HFFc6 (cell line): ENCODE measurements at places on chromosomes 4 and X. TPM values are rescaled to one million over a fixed set of nuclear protein-coding genes. Genes with fewer than 3 reads are reported as not detected.
A peak's percentile ranks its signal among the peaks of the same experiment; 100 is the strongest.

DNA sequence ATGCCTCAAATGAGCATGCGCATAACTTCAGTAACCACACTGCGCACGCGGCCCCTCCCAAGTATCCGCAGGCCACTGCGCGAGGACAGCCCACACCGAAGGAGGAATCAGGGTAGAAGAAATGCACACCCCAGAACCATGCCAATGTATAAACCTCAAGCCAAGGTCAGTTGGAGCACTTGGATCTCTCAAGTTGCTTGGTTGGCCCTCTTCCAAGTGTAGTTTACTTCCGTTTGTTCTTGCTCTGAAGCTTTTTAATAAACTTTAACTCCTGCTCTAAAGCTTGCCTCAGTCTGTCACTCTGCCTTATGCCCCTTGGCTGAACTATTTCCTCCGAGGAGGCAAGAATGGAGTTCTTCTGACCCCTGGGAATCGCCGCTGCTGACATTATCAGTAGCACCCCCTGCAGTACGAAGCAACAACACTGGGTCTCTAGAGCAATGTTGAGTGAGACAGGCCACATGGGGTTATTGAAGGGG lies 22.0 kb upstream of the SPINK2 start:
- DNase-seq = no peak
- peaks cover 14% of the 10 kb centered on the region; the same call in 1 of the 2 replicates for H3K27me3 ChIP-seq
- no peak overlapping the region for H3K4me3 ChIP-seq
- H3K36me3 ChIP-seq = no peaks in the 10 kb centered on the region
- no peak overlapping the region for H3K27ac ChIP-seq
- H3K4me1 ChIP-seq = no peaks in the 10 kb centered on the region

GRCh38 chrX:68915778-68916177 lies 87.0 kb downstream of the EFNB1 start:
- peaks cover 17% of the 10 kb centered on the region; the same call in 1 of the 2 replicates for H3K27me3 ChIP-seq
- no peak overlapping the region for H3K27ac ChIP-seq
- H3K36me3 ChIP-seq = no peaks in the 10 kb centered on the region
- H3K4me1 ChIP-seq = 0 out of 2 replicates have a peak, but pooled peaks cover 7% of the 10 kb centered on the region
- H3K4me3 ChIP-seq = no peak overlapping the region

GRCh38 chr4:144903953-144904711 lies 193.9 kb downstream of the ANAPC10 start:
- H3K27ac ChIP-seq = no peak overlapping the region
- no peak for DNase-seq
- no peaks in the 10 kb centered on the region for H3K36me3 ChIP-seq
- H3K27me3 ChIP-seq = no peaks in the 10 kb centered on the region; the same call in 1 of the 2 replicates
- H3K4me1 ChIP-seq = no peaks in the 10 kb centered on the region

GRCh38 chr4:139246166-139246565 lies 33.9 kb downstream of the MGARP start:
- H3K4me1 ChIP-seq = peaks cover 76% of the 10 kb centered on the region
- DNase-seq = no peak
- no peak overlapping the region for H3K4me3 ChIP-seq

DNA sequence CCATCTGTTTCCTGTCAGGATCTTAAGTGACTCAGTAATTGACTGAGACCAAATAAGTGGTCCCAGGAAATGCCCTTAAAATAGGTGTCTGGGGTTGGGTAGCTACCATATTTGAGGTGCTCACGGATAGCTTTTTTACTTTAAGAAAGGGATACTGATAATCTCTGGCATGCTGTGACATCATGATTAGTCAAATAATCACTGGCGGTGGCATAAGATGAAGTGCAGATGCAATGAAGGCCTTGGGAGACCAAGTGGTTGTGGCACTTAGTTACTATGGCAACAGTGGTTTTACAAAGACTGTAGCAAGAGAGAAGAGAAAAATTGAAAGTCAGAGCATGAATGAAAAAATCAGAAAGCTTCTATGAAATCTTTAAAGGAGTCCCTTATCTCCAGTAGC lies 114.5 kb upstream of the SLIT2 start:
- peak overlapping the region; percentile 70 for H3K27ac ChIP-seq
- H3K27me3 ChIP-seq = no peaks in the 10 kb centered on the region
- DNase-seq = peak; percentile 87

DNA sequence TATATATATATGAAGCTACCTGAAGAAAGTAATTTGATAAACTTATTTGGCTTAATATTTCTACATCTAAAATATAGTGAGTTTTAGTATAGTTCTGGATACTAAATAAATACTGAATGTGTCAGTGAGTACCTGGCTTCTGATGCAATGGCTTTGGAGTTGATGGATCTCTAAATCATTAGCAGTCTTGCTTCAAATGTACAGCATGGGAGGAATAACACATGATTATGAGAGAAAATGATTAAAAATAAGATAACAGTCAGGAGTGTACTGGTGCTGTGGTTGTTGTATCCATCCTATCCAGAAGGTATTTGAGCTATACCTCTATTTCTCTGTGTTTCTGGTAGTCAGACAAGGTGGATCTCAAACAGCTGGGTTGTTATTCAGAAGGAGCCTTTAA lies 641.3 kb downstream of the TRAM1L1 start:
- no peak overlapping the region for H3K4me3 ChIP-seq
- no peaks in the 10 kb centered on the region for H3K27me3 ChIP-seq
- no peak for DNase-seq
- no peak overlapping the region for H3K27ac ChIP-seq

DNA sequence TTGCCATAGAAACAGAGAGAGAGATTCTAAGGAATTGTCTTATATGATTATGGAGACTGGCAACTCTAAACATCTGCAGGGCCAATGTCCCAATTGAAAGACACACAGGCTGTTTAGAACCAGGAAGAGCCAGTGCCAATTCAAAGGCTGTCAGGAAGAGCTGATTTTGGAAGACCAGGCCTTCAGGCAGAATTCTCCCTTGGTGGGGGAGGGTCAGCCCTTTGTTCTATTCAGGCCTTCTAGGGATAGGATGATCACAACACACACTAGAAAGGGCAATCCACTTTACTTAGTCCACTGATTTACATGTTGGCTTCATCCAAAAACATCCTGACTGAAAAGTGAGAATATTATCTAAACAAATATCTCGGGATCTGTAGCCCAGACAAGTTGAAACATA lies 15.2 kb downstream of the C4orf46 start:
- no peaks in the 10 kb centered on the region; the same call in 1 of the 2 replicates for H3K36me3 ChIP-seq
- no peak for DNase-seq
- H3K27ac ChIP-seq = no peak overlapping the region
- peaks cover 16% of the 10 kb centered on the region for H3K27me3 ChIP-seq

DNA sequence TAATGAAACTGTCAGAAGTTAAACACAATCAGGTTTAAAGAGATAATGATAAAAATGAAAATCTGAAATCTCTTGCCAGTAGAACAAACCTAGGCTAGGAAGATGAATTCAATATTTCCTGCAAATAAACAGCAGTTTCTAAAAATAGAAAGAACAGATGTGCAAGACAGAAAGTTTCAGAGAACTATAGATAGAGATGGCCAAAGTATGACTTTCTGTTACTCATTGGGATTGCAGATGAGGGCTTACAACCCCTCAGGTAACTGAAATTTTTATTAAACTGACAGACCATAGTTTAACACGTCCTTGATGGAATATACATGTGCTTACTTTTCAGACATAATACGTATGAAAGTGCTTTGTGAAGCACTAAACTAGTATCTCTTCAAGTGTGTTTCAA lies 82.3 kb upstream of the PPARGC1A start:
- no peak overlapping the region for H3K27ac ChIP-seq
- no peaks in the 10 kb centered on the region for H3K36me3 ChIP-seq
- H3K27me3 ChIP-seq = peaks cover 2% of the 10 kb centered on the region; the same call in 1 of the 2 replicates
- DNase-seq = no peak
- no peak overlapping the region for H3K4me3 ChIP-seq

DNA sequence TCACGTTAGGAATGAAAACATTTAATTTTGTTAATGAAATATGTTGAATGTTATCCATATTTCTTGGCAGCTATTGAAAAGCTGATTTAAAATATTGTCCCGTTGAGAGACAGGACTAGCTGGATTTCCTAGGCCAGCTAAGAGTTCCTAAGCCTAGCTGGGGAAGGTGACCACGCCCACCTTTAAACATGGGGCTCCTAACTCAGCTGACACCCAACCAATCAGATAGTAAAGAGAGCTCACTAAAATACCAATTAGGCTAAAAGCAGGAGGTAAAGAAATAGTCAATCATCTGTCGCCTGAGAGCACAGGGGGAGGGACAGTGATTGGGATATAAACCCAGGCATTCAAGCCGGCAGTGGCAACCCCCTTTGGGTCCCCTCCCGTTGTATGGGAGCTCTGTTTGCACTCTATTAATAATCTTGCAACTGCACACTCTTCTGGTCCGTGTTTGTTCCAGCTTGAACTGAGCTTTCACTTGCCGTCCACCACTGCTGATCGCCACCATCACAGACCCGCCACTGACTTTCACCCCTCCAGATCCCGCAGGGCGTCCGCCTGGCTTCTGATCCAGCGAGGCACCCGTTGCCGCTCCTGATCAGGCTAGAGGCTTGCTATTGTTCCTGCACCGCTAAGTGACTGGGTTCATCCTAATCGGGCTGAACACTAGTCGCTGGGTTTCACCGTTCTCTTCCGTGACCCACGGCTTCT lies 308.9 kb downstream of the GLUD2 start:
- H3K4me1 ChIP-seq = no peaks in the 10 kb centered on the region
- H3K27me3 ChIP-seq = no peaks in the 10 kb centered on the region
- H3K4me3 ChIP-seq = no peak overlapping the region
- no peak overlapping the region for H3K27ac ChIP-seq
- no peak for DNase-seq
- H3K36me3 ChIP-seq = no peaks in the 10 kb centered on the region

DNA sequence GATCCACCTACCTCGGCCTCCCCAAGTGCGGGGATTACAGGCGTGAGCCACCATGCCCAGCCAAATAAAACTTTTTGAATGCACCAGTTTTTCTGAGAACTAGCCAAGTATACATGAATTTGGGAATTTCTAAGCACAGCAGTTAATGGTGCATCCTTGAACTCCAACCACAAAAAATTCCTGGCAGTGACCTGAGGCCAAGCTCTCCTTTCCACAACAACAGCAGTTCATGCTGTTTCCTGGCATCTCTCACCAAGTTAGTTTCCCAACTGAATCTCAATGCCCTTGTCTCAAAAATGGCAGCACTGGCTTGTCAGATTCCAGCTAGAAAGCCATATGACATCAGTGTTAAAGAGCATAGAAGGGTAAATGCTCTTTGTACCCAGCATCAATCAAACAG lies 15.9 kb upstream of the XKRX start:
- H3K36me3 ChIP-seq = no peaks in the 10 kb centered on the region
- peaks cover 13% of the 10 kb centered on the region for H3K4me1 ChIP-seq
- H3K27ac ChIP-seq = no peak overlapping the region
- no peak overlapping the region for H3K4me3 ChIP-seq

GRCh38 chrX:70452143-70452733 lies 7.6 kb downstream of the DLG3 start:
- DNase-seq = peak; percentile 0
- peak overlapping the region; percentile 92 for H3K4me3 ChIP-seq
- no peaks in the 10 kb centered on the region for H3K36me3 ChIP-seq
- peaks cover 5% of the 10 kb centered on the region; the same call in 1 of the 2 replicates for H3K27me3 ChIP-seq

DNA sequence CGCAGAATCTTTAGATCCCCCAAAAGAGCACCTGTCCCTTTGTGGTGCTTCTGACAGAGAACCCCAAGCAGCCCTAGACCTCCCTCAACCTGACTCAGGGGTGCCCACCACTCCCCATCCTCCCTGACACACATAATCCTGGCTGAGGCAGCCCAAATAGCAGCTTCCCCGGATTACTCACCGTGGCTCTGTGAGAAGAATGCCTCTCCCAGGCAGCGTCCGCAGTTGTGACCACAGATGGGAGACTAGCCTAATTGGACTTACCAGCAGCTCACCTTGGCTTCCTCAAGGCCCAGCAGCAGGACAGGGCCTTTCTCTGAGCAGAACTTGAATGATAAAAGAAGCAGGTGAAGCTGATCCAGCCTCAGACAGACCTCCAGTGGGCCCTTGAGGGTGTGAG lies 10.3 kb upstream of the ODAPH start:
- H3K4me1 ChIP-seq = peaks cover 41% of the 10 kb centered on the region
- no peak overlapping the region for H3K27ac ChIP-seq
- no peak overlapping the region for H3K4me3 ChIP-seq
- peak; percentile 55 for DNase-seq
- no peaks in the 10 kb centered on the region for H3K27me3 ChIP-seq

DNA sequence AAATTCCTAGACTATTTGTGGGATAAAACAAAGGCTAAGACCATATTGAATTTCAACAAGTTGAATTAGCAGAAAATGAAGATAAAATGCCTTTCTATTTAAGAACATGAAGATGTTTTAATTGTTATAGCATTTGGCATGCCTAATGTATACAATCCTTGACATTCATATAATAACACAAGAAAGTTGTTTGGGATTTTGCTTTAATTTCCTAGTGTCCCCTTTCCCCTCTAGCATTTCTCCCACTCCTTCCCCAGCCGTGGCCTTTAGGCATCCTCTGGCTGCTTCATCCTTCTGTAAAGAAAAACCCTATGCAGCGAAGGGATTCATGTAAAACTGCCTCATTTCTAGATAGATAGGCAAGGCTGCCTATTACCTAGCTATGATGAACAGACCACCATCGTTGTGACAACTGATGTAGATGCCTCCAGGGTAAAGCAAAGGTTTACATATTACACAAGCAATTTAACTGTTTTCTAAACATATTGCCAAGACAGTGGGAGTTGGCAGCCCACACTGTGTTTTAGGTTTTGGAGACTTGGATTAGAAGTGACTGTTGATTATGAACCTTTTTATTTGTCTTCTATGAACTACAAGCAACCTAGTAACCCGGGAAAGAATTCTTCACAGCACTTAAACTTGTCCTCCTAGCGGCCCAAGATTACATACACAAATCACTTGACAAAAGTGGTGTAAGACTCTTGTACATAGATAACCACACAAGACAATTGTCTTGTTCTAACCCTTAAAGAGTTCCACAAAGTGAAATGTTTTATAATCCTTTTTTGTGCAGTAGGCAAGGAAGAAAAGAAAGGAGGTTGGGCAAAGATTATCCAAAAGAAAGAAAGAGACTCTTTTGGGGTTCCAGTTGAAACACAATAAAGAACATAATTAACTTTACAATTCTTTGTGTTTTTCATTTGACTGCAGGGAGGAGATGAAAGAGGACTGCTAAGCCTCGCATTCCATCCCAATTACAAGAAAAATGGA lies 59.9 kb downstream of the HHIP start:
- H3K27ac ChIP-seq = no peak overlapping the region
- DNase-seq = no peak
- peaks cover 5% of the 10 kb centered on the region for H3K36me3 ChIP-seq
- H3K4me3 ChIP-seq = no peak overlapping the region
- H3K27me3 ChIP-seq = peaks cover 3% of the 10 kb centered on the region; the same call in 1 of the 2 replicates

Gene PDE5A
- total RNA-seq = 11.4 to 18.4 TPM (median 14.5 TPM) in 3 replicates

Gene PRPS2
- total RNA-seq = 24.2 to 36.9 TPM (median 34.0 TPM) in 3 replicates

Gene SMIM31
- not detected in 3 replicates for total RNA-seq

Gene FGFR3
- total RNA-seq = 0.61 to 1.6 TPM (median 0.64 TPM) in 3 replicates

Gene ATOH1
- not detected in 3 replicates for total RNA-seq

Gene WDR17
- total RNA-seq = not detected in 3 replicates

Gene TMEM47
- total RNA-seq = 96.9 to 124 TPM (median 119 TPM) in 3 replicates

Gene FGF16
- total RNA-seq = not detected in 2 replicates

Gene TNIP3
- total RNA-seq = 0.41 to 0.70 TPM (median 0.53 TPM) in 3 replicates

Gene SFRP2
- not detected in 3 replicates for total RNA-seq
